ENCODE measurements at places on chromosomes 5 and 9.
A peak's percentile ranks its signal among the peaks of the same experiment; 100 is the strongest.

- H3K27ac ChIP-seq: no peak overlapping the region
- H3K4me1 ChIP-seq: peaks cover 9% of the 10 kb centered on the region
- no peak overlapping the region for H3K4me3 ChIP-seq
- no peaks in the 10 kb centered on the region for H3K27me3 ChIP-seq
- DNase-seq: no peak
Measured at GRCh38 chr5:109324351-109324750, 85.4 kb downstream of the PJA2 start.

DNA sequence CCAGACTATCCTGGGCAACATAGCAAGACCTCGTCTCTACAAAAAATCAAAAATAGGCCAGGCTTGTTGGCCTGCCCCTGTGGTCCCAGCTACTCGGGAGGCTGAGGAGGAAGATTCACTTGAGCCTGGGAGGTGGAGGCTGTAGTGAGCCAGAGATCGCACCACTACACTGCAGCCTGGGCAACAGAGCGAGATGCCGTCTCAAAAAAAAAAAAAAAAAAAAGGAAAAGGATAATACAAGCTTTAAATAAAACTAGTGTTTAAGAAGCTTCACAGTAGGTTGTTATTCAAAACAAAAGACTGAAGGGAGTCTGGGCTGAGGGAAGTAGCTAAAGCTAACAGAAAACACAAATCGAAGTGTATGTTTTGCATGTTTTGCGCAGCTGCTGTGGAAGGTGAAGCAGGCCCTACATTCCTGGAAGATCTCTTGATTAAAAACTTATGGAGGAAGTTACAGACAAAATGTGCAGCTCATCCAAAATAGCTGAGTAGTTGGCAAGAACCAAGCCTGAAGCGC is 581 bp upstream of the C9orf40 start:
- DNase-seq: no peak
- H3K4me1 ChIP-seq: peaks cover 7% of the 10 kb centered on the region
- H3K27ac ChIP-seq: peak overlapping the region; percentile 98
- H3K27me3 ChIP-seq: no peaks in the 10 kb centered on the region
- H3K36me3 ChIP-seq: no peaks in the 10 kb centered on the region

DNA sequence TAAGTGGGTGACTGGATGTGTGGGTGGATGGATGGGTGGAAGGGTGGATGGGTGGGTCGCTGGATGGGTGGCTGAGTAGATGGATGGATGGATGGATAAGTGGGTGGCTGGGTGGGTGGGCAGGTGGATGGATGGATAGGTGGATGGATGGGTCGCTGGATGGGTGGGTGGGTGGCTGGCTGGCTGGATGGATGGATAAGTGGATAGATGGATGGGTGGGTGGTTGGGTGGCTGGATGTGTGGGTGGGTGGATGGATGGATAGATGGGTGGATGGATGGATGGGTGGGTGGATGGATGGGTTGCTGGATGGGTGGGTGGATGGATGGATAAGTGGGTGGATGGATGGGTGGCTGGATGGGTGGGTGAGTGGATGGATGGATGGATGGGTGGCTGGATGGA is 27.3 kb upstream of the CEP72 start:
- no peak overlapping the region for H3K4me3 ChIP-seq
- no peaks in the 10 kb centered on the region for H3K36me3 ChIP-seq
- H3K27ac ChIP-seq: no peak overlapping the region
- peaks cover 7% of the 10 kb centered on the region for H3K27me3 ChIP-seq
- DNase-seq: no peak

GRCh38 chr9:68637020-68637419 is 68.0 kb upstream of the PIP5K1B start:
- no peaks in the 10 kb centered on the region for H3K36me3 ChIP-seq
- H3K27me3 ChIP-seq: no peaks in the 10 kb centered on the region
- H3K27ac ChIP-seq: no peak overlapping the region
- H3K4me1 ChIP-seq: no peaks in the 10 kb centered on the region

DNA sequence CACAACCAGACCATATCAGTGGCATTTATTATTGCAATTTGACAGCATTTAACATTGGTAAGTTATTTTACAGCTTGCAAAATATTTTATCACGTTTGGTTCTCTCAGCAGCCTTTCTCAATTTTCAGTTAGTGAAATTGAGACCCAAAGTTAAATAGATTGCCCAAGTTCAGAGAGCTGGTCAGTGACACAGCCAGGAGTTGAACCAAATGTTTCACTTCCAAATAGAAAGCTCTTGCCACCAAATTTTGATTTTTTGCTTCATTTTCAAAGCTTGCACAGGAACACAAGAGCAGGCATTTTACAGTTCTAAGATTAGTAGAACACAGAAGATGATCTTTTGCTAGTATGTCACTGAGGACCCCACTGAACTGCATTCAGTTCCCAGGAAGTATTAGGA is 271.5 kb upstream of the C9orf72 start:
- DNase-seq: no peak
- no peaks in the 10 kb centered on the region for H3K27me3 ChIP-seq
- H3K4me3 ChIP-seq: no peak overlapping the region

DNA sequence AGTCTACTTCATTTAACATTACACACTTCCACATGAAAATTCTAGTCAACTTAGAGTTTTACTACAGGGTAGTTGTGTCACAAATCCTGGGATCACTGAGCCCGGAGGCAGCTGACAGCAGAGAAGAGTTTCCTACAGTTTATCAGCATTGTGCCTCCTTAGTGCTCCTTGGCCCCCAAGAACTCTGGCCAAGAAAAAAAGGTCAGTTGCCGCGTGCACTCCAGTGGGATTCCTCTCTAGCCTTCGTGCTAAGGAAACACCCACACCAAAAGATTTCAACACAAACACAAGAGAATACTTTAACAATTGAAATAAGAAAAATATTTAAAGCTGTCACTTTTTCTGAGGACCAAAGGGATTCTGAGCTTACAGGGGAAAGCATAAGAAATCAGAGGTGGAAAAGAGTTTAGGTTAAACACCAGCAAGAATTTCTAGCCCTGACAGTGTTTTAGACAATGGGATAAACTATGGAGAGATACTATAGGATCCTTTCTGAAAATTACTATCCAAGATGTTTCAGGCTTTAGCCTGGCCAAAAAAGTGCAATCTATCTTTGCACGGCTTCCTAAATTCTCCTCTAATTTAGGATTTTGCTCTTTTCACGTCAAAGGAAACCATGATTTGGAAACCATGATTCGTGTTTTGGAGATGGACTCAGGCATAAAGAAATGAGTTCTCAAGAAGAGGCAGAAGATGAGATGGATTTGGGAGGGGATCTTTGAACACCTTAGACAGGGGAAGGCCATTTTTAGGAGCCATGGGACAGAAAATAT is 606.8 kb downstream of the RAB3C start:
- H3K27ac ChIP-seq: peak overlapping the region; percentile 30
- H3K27me3 ChIP-seq: no peaks in the 10 kb centered on the region
- H3K36me3 ChIP-seq: no peaks in the 10 kb centered on the region
- DNase-seq: peak; percentile 68
- H3K4me3 ChIP-seq: no peak overlapping the region

DNA sequence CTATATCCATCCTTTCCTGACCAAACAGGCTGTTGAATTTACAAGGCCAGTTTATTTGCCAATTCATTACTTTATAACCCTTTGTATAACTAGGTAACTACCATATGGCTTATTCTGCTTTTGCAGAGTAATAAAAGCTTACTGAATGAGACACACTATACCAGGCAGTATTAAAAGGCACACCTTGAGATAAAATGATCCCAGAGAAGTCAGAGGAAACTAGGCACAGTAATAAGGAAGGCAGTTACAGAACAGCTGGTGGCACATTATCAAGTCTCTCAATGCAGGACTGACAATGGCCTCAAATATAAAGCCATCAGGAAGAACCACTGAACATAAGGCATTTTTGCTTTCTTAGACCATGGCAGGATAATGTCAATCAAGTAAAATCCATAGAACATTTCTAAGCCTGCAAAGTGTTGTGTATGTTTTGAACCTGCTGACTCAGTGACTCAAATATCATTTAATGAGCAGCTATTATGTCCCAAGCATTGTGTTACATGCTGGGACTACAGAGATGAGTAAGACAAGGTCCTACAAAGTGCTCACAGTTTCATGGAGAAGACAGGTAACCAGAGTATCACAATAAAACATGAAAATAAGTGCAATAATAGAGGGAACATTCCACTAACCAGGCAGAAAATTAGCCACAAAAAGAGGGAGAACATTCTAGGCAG is 52.5 kb downstream of the OXCT1 start:
- no peak overlapping the region for H3K27ac ChIP-seq
- peak; percentile 52 for DNase-seq
- no peak overlapping the region for H3K4me3 ChIP-seq
- no peaks in the 10 kb centered on the region for H3K27me3 ChIP-seq

DNA sequence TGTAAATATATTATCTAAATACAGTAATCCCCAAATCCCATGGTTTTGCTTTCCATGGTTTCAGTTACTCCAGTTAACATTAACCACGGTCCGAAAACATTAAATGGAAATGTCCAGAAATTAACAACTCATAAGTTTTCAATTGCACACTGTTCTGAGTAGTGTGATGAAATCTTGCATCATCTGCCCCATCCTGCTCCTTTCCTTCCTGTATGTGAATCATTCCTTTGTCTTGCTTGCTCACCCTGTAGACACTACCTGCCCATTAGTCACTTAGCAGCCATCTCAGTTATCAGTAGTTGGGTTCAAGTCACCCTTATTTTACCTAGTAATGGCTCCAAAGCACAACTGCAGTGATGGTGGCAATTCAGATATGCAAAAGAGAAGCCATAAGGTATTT is 1568.5 kb upstream of the WWC1 start:
- no peaks in the 10 kb centered on the region for H3K27me3 ChIP-seq
- no peak for DNase-seq
- H3K36me3 ChIP-seq: no peaks in the 10 kb centered on the region
- no peaks in the 10 kb centered on the region for H3K4me1 ChIP-seq

- H3K27ac ChIP-seq: no peak overlapping the region
- DNase-seq: no peak
- no peaks in the 10 kb centered on the region for H3K27me3 ChIP-seq
- H3K4me3 ChIP-seq: no peak overlapping the region
- peaks cover 9% of the 10 kb centered on the region for H3K4me1 ChIP-seq
Measured at GRCh38 chr5:6379246-6379645, 899 bp upstream of the MED10 start.

DNA sequence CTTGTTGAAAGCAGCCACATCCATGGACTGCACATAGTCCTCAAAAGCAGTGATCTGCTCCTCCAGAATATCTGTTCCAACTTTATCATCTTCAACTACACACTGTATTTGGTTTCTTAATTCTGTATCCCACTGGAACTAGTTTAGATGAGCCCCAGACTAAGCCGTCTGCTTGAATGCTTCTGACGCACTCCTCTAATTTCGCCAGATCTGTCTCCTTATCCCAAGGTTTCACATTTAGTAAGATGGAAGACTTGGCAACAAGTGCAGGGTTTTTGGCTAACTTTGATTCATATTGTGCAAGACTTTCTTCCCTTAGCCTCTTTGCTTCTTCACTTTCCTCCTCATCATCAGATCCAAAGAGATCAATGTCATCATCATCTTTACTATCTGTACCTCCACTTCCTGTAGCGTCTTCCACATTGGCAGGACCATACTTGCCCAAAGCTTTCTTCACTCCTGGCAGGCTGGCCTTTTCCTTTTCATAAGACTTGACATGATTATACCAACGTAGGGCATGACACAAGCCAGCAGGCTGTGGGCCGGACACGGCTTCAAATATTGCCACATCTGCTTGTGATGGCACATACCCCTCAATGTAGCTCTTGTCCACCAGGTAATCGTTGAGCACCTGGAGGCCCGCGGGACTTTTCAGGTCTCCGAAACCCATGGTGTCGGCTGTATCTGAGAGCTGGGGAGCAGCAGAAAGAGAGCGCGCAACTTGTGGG is 56.2 kb upstream of the PIK3R1 start:
- H3K36me3 ChIP-seq: no peaks in the 10 kb centered on the region
- H3K4me3 ChIP-seq: no peak overlapping the region
- no peak overlapping the region for H3K27ac ChIP-seq
- no peaks in the 10 kb centered on the region for H3K27me3 ChIP-seq

DNA sequence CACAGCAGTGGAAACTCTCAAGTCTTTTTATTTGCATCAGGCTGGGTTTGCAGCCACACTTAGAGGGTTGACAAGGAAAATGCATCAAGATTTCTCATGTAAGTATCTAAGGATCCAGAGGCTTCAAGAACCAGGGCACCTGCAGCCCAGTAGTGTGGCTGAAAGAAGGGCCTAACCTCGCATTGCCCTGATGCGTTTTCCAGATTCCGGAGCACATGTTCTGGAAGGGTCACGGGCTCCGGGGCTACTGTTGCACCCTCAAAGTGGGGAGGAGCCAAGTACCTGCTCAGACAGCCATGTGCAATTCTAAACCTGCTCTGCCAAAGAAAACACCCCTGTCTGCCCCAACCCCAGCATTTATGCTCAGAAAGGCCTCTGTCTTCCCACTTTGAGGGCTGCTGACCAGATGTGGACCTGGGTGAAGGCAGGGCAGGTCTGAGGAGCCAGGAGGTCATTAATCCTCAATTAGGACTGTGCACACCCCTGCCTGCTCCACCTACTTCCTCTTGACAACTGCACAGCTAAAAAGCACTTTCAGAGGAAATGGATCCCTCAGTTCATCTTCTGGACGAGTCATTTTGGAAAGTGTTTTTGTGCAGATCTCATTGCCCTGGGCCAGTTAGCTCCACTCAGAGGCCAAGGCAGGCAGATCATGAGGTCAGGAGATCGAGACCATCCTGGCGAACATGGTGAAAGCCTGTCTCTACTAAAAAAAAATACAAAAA is 110.7 kb downstream of the SAXO1 start:
- H3K27me3 ChIP-seq: no peaks in the 10 kb centered on the region
- H3K36me3 ChIP-seq: no peaks in the 10 kb centered on the region
- H3K4me3 ChIP-seq: no peak overlapping the region
- no peak for DNase-seq

DNA sequence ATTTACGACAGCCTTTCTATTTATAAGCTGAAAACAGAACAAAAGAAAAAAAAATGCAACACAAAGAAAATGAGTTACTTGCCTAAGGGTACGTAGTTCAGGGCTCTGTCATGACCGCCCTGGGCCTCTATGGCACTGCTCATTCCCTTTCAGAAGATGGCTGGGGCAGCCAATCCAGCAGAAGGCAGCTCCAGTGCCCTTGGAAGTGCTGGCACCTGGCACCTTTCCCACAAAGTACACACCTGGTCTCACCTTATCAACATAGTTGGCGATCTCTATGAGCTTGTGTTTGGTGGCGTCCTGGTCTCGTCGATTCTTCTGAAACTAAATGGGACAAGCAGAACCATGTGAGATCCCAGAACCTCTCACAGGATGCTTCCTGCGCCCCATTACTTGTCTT is 53.2 kb downstream of the NIPAL4 start:
- H3K36me3 ChIP-seq: peaks cover 14% of the 10 kb centered on the region
- no peaks in the 10 kb centered on the region for H3K4me1 ChIP-seq
- no peaks in the 10 kb centered on the region for H3K27me3 ChIP-seq
- no peak for DNase-seq
- no peak overlapping the region for H3K4me3 ChIP-seq

GRCh38 chr9:15300218-15300617 is 6.8 kb downstream of the TTC39B start:
- H3K4me3 ChIP-seq: no peak overlapping the region
- H3K36me3 ChIP-seq: peaks cover 22% of the 10 kb centered on the region
- H3K27ac ChIP-seq: no peak overlapping the region
- H3K4me1 ChIP-seq: peaks cover 27% of the 10 kb centered on the region
- H3K27me3 ChIP-seq: no peaks in the 10 kb centered on the region
- no peak for DNase-seq

GRCh38 chr9:105632807-105633206 is 29.4 kb upstream of the TAL2 start:
- H3K27me3 ChIP-seq: no peaks in the 10 kb centered on the region
- H3K4me1 ChIP-seq: no peaks in the 10 kb centered on the region
- H3K36me3 ChIP-seq: peaks cover 5% of the 10 kb centered on the region
- no peak overlapping the region for H3K4me3 ChIP-seq
